Right renal pelvis (tissue), 4 donors: ENCODE measurements at places on chromosomes 6 and 20.

DNA sequence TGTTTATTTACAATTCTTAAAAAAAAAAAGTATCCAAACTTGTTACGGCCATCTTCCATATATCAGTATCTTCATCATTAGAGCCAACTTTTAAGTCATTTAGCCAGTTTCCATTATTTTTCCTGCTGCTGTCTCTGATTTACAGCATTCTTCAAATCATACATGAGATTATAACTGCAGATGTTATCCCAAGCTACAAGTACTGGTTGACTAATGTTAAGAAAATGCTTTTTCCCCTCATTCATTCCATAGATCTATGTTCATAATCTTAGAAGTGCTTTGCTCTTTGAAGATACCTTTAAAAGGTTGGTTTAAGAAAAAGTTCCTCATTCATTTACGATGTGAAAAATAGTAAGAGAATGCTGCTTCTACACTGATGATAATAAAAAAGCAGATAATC lies 158.7 kb downstream of the RNGTT start:
- no peak for DNase-seq

DNA sequence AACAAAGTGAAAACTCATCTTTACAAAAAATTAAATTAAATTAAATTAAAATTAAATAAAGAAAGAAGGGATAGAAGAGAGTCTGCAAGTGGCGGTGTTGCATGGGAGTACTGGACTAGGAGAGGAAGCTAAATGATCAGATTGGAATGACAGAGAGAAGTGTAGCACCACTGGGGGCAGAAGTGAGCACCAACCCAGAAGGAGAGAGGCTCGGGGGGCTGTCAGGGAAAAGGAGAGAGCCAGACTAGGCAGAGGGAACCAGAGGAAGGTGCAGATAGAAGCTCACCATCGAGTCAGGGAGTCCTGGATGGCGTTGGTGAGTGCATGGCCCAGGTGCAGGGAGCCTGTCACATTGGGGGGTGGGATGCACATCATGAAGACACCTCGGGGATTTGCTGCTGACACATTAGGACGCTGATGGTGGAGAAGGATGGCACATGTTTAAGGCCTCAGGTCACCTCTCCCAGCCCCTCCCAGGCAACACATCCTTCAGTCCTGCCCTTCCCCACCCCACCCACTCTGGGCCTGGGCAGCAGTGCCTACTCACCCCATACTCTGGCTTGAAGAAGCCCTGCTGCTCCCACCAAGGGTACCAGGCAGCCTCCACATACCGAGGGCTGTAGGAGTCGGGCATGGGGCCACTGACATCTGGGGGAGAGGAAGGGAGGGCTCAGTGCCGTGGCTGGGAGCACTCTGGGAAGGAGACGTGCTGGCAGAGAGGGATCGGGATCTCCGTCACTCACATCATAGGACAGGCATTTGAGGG lies 4.0 kb downstream of the VARS1 start:
- no peak for DNase-seq

DNA sequence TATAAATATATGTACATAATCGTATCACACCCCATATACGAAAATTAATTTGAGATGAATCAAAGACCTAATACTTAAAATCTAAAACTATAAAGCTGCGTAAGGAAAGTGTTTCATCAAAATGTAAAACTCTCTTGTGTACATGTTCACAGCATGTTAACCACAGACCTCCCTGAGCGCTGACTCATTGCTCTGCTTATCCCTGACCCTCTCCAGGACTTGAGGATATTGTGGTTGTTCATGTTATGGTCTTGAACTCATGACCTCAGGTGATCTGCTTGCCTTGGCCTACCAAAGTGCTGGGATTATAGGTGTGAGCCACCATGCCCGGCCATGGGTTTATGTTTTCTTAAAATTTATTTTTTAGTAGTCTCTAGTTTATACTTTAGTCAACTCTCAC lies 14.2 kb downstream of the FAM83B start:
- DNase-seq: no peak

- DNase-seq: no peak
These were observed 273.8 kb upstream of the AGPAT4 start for GRCh38 chr6:161547617-161548016.

DNA sequence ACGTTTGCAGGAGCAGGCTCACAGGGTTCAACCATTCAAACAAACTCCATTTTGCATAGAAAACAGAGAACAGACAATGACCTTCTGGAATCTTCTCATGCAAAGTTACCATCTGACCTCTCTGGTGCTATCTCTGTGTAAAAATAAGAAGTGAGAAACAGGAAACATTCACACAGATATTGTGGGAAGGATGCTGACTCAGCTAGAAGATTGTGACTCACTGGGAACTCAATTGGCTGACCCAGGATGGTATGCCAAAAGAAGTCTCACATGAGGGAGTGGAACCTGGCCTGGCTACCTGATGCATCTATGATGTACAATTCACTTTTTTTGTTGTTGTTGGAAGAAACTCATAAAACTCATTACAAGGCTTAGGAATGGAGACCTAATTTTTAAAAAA lies 61.1 kb upstream of the TBX18 start:
- no peak for DNase-seq

DNA sequence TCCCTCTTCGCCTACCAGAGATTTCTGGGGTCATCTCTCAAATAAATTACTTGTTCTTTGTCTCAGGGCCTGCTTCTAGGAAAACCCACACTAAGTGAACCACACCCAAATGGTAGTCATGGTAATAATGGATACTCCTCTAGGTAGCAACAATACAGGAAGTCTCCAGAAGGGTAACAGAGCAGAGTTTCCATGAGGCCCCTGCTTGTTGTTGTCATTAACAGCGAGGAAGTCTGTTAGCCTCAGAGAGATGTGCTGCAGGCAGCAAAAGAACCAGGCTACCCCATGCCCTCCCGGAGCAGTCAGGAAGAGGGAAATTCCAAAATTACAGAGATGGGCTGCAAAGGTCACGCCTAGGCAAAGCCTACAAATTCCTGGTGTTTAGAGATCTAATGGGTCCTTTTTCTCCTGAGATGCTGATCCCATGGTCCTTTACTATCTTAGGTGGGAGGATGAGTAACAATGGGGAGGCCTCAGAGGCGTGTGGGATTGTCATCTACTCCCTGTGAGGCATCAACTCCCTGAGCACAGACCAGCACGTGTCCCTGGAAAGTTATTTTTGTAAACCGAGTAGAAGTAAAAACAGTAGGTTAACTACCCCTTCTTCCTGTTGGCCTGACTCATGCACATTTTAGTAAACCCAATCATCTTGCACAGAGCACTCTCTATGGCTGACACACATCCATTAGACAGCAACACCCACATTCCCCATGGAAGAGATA lies 10.1 kb downstream of the ISM1 start:
- no peak for DNase-seq
